ENCODE measurements at places on chromosomes 4 and X.
A peak's percentile ranks its signal among the peaks of the same experiment; 100 is the strongest.

- DNase-seq: no peak
Measured at GRCh38 chr4:181162676-181163075, 1080.5 kb upstream of the TENM3 start.

DNA sequence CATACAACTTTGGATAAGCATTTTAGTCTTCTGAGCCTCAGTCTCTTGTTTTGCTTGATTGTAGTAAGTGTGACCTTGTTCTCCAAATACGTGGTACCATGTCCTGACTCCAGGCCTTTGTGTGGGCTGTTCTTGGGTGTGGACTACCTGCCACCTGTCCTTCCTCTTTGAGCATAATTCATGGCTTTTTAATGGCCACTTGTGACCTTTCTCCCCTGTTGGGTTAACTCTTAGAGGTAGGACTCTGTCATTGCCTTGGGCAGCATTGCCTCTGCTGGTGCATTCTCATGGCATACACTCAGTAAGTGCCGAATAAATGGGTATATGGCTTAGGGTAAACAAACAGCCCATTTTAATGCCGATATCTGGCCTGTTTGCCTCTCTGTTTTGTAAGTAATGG, 3.0 kb downstream of the NSD2 start:
- DNase-seq: no peak

DNA sequence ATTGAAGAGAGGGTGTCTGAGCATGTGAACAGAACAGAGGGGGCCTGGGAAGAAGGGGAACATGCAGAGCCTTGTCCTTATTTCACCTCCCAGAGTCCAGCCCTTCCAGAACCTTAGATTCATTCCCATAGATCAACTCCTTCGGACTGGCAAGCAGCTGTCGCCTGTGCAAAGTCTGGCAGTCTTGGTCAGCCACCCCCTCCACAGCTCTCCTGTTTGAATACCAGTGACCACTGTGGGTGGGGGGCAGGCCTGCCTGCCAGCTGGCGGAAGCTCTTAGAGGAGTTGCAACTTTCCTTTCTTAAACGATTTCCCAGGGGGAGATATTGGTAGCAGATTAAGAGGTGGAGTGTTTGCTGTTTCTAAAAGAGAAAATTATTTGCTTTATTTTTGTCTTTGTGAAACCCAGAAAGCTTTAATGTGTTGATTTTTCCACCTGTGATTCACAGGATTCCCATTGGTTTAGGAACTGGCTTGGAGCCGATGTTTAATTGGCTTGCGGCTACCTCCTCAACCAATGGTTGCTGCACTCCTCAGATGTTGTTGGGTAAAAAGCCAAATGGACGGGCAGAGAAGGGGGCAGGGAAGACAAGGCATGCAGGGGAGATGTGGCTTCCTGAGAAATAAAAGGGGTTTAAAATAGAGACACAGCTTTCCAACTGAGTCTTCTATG, 62.2 kb upstream of the PRPS1 start:
- DNase-seq: no peak

GRCh38 chr4:126957987-126958386, 674.8 kb upstream of the INTU start:
- no peak for DNase-seq

DNA sequence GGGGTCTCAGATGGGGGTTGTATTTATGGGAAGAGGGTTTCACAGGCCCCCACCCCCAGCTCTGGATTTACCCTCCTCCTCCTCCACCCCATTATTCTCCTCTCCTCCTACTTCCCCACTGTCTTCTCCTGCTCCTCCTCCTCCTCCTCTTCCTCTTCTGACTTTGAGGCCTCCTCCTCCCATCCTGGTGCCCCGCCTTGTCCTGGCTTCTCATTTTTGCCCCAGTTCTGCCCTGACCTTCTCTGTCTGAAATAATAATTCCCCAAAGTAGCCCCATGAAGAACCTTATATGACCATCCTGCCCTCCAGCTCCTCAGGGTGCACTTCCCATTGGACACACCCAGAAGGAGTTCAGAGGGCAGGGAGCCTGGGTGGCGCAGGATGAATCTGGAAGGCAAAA, 351.4 kb upstream of the GATB start:
- no peak for DNase-seq

DNA sequence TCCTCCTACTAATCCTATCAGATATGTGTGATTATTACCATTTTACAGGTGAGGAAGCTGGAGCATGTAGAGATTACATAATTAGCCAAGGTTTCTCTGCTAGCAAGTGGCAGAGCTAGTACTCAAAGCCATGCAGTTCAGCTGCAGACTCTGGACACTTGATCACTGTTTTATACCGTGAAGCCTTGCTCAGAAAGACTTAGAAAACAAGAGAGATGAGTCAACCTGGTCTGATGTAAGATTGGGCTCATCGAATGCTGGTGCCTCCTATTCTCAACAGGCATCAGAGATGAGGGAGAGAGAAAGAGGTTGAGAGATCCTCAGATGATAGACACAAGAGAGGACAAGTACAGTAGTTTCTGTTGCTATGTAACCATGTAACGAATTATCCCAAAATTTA, 19.0 kb upstream of the PDE5A start:
- DNase-seq: no peak

- peak; percentile 43 for DNase-seq
Measured at GRCh38 chrX:129654652-129655546, at the start of gene APLN. Gene APLN (minus strand): TSS chrX:129654956. CDS start chrX:129654630, 326 bp downstream.

- DNase-seq: no peak
Measured at GRCh38 chr4:133711817-133712216, 489.8 kb downstream of the PABPC4L start.

DNA sequence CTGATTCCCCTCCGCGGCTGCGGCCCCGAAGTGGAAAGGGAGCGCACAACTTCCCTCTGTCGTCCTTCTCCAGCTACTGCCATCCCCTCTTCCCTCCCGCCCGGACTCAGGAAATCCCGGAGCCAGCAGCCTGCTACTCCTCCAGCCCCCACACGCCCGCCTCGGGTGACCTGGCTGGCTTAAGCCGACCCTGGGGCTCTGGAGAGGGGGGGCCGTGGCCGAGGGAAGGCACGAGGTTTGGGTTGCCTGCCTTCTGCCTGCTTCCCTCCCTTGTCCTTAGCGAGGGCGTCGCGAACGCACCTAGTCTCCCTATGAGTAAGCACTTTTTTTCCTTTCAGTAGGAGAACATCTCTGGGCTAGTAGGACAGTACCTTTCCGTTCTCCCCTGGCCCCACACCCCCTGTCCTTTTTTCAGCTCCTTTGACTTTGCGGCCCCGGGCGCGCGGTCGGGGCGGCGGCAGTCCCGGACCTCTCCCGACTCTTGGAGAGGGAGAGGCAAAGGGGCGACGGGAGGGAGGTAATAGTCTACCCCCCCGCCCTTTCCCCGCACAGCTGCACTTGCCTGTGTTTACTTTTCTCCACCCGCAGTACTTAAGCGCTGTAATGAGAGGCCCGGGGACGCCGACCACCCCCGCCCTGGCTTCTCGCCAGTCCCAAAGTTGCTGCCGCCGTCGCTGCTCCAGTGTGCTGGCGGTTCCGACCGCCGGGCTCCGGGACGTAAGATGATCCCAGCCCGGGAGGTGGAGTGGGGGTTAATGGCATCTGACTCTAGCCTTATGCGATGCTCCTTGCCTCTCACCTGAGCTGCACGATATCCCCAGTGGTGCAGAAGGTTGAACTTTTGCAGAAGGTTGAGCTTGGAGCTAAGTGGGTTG, 868 bp downstream of the PLS3 start:
- DNase-seq: peak; percentile 31

DNA sequence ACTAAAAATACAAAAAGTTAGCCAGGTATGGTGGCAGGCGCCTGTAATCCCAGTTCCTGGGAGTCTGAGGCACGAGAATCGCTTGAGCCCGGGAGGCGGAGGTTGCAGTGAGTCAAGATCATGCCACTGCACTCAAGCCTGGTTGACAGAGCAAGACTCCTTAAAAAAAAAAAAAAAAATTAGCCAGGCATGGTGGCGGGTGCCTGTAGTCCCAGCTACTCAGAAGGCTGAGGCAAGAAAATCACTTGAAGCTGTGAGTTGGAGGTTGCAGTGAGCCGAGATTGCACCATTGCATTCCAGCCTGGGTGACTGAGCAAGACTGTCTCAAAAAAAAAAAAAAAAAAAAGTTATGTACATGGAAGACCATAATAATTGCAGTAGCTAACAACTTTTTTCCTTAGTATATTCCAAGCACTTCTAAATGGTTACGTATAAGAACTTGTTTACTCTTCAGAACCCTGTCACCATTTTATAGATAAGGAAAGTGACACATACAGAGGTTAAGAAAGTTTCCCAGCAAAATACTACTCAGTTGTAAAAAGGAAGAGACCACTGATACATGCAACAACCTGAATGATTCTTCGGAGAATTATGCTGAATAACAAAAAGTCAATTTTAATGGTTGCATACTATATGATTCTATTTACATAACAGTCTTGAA, 24.5 kb downstream of the RUFY3 start:
- no peak for DNase-seq

DNA sequence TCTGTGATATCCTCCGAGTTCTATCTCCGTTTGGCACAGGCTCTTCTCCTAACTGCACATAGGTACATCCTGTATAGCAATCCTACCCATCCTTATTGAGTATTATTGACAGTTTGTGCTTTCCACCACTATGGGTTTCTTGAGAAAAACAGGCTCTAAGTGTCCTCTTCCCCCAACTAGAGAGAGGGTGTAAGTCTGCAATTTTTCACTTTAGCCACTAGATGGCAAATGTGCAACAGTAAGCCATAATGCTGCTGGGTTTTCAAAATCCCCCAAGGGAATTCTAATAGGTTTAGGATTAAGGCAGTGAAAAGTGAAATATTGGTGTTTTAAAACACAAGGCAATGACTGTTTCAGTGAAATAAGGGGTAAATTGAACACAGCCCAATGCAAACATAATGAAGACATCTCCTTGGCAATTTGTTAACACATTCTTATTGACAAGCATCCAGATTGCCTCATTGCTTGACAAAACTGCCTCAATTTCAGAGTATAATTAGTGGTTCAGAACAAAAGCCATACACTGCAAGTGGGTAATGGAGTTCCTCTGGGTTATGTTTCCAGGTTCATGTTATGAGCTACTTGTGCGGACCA, 239.0 kb upstream of the HTR2C start:
- no peak for DNase-seq

DNA sequence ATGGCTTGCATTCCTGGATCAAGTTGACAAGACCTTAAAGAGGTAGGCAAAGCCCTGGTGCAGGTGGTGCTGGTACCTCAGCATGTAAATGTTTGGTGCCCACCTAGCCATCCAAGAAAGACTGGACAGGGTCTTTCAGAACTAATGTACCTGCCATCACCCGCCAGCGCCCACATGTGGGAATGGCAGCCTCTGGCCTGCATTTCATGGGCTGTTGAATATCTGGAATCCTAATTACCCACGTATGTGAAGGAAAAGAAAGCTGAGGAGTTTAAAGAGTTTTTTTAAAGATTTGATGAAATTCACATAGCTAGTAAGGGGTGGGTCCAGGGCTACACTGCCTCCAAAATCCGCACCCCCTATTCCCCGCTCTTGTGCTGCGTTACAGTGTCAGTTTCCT, 8.6 kb upstream of the CCDC149 start:
- DNase-seq: no peak

DNA sequence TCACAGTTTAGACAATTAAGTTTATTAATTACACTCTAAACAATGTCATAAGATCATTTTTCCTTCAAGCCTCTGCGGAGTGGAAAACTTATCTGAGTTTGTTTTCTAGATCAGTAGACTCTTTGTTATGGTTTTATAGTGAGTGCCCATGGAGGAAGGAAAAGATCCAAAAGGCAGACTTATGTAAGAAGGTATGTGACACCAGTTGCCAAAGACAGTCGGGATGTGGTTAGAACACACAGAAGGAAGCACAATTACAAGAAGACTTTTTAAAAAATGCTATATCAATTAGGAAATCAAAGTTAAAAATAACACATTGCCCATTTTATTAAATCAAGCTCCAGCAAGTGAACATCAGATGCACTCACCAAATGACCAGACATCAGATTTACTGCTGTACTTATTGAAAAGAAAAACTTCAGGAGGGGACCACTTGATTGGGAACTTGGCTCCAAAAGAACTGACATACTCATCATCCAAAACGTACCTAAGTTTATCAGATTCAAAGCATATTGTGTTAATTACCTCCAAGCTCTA, 57.1 kb downstream of the NIPAL1 start:
- DNase-seq: no peak

DNA sequence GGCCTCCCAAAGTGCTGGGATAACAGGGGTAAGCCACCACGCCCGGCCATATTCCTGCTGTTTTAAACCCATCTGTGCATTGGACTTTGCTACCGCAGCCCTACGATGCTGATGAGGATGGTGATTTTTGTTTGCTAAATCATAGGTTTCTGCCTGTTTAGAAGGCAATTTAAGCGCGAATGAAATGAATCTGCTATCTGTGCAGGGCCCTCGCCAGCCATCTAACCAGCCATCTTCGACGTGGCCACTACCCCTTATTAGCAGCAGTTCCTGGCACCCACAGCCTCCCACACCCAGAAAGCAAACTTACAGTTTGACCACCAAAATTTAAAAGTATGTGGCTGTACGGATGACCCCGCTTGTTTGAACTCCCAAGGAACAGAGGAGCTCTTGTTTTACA, 178.5 kb downstream of the SHOX start:
- no peak for DNase-seq

DNA sequence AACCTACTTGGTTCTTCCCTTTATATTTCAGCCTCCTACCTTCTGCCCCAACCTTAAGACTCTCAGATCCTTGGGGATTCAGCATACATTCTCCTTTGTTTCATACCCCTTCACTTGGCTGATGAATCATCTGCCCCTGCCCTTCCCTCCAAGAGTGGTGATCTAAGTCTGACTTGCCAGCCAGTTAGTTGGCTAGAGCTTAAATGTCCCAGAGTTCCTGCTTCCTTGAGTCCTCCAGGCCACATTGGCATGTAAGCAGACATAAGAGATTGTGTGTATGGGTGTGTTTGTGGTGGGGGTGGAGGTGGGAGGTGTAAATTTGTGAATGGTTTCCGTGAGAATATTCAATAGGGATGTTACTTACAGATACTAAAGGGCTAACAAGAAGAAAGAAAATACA, 3.7 kb upstream of the TEX13D start:
- no peak for DNase-seq

- DNase-seq: no peak
Measured at GRCh38 chr4:55308071-55308470, 38.0 kb upstream of the SRD5A3 start.

- DNase-seq: no peak
Measured at GRCh38 chr4:94131212-94131611, 76.5 kb upstream of the SMARCAD1 start.

GRCh38 chrX:11770320-11770719, 12.3 kb downstream of the MSL3 start:
- DNase-seq: peak; percentile 48

DNA sequence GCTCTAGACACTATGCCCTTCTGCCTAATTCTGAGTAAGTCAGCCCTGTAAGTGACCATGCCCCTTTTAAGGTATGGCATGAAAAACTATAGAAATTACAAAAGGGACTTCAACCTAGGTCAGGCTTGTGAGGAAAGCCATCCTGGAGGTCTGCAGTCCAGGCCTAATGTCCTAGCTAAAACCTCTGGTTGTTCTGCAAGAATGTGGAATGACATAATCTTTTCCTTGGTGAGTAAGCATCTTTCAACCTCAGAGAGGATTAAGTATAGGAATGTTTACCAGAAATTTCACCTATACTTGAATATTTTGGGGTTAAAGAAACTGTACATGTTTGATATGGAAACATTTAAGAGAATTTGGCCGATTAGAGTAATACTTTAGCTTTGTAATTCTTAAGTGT, 23.8 kb upstream of the HPSE start:
- DNase-seq: no peak

GRCh38 chrX:33416273-33416805, 205.0 kb upstream of the DMD start:
- DNase-seq: no peak

- no peak for DNase-seq
Measured at GRCh38 chrX:28589046-28589445, 1.8 kb downstream of the IL1RAPL1 start.
